ENCODE measurements at places on chromosomes 2 and 18.

GRCh38 chr18:30903566-30903965 is 139.0 kb downstream of the DSC3 start:
- no peak for DNase-seq

DNA sequence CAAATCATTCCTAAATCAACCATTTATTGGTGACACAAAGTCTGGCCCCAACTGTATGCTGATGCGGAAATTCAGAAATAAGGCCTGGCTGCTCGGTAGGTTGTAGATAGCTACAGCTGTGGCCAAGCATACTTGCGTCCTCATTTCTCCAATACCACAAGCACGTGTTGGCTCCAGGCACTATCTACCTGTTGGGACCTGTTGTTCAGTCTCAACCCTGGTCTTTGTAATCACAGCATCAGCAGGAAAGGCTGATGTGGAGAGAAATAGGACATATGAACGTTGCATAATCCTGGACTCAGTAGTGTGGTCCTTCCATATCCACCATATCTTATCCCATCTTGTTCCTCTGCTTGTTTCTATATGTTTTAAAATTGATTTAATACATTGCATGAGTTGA is 212.6 kb downstream of the PMAIP1 start:
- DNase-seq = no peak

DNA sequence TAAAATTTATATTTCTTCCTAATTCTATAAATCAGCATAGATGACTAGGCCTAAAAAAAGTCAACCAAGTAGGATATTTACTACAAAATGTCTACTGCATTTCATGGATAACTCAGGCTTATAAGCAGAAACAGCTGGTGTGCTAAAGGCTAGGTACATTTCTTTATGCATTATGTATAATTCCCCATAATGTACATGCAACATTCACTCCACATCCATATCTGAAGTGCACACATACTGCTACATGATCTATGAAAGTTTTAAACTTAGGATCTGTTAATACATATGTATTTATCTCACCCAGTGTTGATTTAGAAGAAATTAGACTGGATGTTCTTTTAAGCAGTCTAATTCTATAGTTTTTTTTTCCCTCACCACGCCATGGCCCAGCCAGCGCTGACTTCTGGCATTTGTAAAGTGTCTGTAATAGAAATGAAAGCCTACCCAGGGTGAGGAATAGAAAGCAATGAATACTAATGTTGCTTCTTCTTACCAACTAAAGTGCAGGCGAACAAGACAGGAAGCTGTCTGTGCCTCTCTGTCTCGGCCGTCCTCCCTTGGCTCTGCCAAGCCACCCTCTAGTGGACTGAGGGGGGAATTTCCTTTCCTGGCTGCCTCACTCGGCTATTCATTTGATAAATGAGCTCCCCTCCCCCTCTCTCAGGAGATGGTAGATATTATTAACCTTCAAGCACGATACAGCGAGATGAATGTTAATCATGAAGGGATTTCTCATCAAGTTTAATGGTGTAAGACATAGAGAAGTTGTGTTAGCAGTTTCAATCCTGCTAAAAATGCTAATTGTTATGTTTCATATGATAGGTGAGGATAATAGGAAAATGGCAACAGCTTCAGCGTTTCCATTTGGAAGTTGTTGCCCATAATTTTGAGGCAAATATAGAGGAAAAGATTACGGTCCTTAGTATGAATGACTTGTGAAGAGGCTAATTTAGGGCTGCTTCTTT is 384.5 kb downstream of the MTX2 start:
- peak; percentile 59 for DNase-seq

- DNase-seq = no peak
Measured at GRCh38 chr2:219020604-219021365, 20.5 kb downstream of the CFAP65 start.

GRCh38 chr2:173119069-173119807 is 43.6 kb downstream of the MAP3K20 start:
- DNase-seq = no peak

DNA sequence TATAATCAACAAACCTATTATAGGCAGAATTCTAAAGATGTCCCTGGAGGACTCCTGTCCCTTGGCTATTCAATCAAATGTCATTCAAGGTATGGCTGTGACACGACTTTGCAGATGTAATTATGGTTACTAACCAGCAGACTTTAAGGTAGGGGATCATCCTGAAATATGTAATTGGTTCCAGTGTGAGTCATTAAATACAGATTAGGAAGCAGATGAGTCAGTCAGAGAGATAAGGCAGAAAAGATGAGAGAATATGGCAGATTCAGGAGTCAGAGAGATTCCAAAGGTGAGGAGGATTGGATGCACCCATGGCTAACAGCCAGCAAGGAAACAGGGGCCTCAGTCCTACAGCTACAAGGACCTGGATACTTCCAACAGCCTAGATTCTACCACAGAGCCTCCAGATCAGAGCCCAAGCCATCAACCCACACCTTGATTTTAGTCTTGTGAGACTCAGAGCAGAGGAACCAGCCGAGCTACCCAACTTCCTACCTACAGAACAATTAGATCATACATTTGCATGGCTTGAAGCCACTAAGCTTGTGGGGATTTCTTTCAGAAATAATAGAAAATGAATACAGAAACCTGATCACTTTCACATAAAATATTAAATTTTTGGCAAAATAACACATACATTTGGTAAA is 11.2 kb upstream of the PROM2 start:
- DNase-seq = peak; percentile 1

- no peak for DNase-seq
Measured at GRCh38 chr2:20231598-20232026, 6.7 kb upstream of the SDC1 start.

DNA sequence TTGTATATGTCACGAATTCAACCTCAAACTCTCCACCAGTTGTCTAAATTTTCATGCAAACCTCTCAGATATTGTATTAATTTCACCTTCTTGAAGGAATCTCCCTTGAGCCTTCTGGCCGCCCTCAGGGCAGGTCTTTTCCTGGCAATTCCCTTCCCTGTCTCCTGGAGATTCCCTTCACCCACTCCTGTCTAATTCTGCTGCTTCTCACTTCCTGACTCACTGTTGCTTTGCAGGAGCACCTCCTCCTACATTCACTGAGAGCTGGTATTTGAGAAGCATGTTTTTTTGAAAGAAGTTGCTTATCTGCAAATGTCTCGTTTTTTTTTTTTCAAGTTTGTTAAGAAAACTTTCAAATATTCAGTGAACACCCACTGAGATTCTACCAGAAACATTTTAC is 79.9 kb upstream of the OTOS start:
- DNase-seq = no peak

DNA sequence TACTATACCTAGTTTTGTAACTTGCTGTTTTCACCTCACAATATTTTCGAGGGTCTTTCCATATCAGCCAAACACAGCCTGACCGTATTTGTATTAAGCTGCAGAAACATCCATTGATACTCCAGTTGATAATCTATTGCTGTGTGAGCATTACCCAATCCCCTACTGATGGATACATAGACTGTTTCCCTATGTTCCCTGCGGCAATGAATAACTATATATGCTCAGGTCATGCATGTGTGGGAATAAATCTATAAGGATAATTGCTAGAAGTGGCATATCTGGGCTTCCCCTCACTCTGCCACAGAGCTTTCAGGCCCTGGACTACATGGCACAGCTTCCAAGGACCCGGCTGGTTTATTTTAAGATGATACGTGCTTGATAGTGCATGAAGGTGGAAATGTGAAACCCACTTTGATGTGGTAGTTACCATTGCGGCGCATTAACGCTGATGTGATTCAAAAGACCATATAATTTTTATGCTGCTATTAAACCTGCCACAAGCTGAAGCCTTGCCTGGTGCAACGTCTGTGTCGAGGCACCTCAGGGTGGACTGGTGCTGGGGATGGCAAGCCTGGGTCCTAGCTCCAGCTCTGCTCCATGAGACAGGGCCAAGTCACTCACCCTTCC is 130.8 kb upstream of the MSH6 start:
- no peak for DNase-seq

DNA sequence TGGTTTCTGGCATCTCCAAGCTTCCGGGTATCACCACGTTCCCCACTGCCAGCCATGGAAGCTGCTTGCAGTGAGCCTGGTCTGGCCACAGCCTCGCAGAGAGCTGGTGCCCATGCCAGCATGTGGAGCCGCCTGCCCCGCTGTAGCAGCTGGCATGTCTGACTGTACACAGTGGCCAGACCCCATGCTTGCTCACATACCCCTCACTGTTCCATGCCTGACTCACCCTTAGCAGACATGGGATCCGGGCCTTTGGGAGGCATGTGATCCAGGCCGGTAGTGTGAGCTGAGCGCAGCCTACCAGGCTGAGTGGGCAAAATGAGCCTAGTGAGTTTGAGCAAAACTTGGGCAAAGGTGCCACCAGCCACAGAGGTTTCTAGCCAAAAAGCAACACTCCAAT is 18.8 kb upstream of the RPRD1A start:
- DNase-seq = no peak

DNA sequence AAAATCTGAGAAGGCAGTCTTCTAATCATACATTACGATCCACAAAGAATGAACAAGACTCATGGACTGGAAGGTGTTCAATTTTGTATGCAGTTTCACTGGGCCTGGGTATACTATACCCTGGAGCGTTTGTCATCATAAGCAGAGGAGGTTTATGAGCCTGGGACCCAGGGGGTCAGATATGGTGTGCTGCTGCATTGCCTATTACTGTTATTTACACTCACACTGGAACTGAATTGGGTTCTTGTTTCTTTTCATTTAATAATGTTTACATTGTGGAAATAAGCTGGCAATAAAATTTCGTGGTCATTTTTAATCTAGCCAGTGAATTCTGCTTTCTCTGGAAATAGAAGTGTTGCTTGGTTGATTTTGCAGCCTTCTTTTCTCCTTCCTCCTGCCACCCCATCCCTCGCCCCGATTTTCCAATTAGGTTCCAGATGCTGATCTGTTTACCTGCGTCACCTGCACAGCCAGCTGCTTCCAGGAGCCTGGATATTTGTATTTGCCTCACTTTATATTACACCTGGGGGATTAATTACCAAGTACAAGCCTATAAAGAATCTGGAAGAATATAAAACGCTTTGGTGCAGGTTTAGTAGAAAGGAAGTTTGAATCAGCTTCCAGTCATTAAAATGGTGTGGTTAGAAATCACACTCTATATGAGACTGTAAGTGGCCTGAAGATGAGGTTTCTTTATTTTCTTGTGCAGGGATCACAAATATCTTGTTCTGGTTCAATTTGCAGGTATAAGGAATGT is 234.4 kb downstream of the SOCS6 start:
- DNase-seq = no peak

DNA sequence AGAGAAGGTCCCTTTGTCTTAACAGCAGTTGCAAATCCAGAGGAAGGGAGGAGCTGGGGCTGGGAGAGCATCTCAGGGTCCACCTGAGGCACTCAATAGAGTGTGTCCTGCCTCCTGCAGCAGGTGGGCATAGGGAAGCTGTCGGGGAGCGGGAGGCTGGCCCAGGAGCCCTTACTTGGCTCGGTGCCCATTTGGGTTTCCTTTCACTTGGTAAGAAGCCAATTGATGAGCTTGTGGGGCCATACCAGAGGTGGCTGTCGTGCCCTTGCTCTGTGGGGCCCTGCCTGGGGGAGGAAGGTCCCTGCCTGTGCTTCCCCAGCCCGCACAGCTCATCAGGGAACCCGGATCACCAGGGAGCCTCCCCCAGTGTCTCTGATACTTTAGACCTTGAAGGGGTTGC is 229.7 kb downstream of the DYSF start:
- DNase-seq = no peak

GRCh38 chr2:64186699-64187605 is 42.7 kb upstream of the PELI1 start:
- DNase-seq = no peak

- DNase-seq = peak; percentile 87
Measured at GRCh38 chr2:135797497-135798274, 39.3 kb downstream of the LCT start.

DNA sequence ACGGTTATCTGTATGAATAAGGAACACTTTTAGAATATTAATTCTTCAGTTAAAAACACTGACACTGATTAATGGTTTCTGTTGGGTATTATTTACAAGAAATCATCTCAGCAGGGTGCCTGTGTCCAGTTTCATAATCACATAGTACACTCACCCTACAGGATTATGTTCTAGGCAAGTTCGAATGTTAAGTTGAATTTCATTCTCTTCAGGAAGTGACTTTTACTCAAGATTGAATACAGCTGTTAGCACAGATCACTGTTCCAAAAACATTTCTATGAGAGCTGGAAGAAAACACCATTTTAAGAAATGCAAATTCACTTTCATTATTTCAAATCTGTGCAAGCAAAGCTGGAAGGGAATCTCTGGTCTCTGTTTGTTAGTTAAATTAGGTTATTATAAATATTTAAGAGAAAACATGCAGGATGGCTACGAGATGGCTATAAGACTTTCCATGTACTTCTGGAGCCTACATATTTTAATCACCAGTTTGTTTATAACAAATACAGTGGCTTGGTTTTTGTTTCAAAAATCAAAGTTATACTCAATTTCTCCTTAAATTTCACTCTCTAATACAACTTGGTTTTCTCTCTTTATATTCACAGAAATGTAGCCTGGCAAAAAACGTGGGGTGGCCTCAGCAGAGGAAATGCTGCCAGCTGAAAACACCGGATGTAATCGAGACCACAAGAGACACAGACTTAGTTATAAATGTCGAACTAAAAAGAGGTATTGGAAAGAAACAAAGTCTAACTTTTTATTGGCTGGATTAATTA is 65.8 kb downstream of the RBMS1 start:
- peak; percentile 76 for DNase-seq

GRCh38 chr2:228417956-228418355 is 236.5 kb upstream of the SPHKAP start:
- no peak for DNase-seq

DNA sequence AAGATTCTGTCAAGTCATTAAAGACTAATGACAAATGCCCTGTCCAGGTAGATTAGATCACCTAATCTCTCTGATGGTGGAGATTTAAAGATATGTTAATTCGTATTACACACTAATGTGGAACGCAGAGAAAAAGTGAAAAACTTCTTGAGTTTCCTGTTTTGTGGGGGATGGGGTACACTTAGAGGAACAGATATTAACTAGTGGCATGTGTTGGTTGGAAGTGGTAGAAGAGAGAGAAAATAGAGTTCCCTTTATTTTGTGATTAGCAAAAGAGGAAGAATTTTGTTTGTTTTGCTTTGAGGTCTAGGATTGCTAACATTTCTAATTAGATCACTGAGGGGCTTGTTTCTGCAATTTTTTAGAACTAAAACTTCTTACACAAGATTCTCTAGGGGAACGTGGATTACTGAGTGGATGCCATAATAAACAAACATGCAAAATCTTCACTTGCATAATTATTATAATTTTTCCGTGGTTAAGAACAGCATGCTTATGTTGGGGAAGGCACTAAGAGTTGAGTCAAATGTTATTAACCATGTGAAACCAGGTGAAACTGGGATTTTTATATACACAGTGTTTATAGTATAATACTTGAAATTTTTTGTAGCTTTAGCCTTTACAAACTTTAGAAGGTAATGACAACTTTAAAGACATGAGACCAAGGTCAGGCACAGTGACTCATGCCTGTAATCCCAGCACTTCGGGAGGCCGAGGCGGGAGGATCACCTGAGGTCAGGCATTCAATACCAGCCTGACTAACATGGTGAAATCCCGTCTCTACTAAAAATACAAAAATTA is 97.4 kb upstream of the STK17B start:
- no peak for DNase-seq
